ENCODE measurements at places on chromosomes 11 and 22. TPM values are rescaled to one million over a fixed set of nuclear protein-coding genes. Genes with fewer than 3 reads are reported as not detected.

INSC gene
- total RNA-seq = 2.0 TPM

- DNase-seq = no peak
- no peak overlapping the region for H3K27ac ChIP-seq
- H3K4me1 ChIP-seq = no peaks in the 10 kb centered on the region
- no peaks in the 10 kb centered on the region for H3K36me3 ChIP-seq
- H3K4me3 ChIP-seq = no peak overlapping the region
Measured at GRCh38 chr11:45761659-45762058, 43.3 kb upstream of the SLC35C1 start.

- DNase-seq = no peak
- H3K4me3 ChIP-seq = no peak overlapping the region
- no peaks in the 10 kb centered on the region for H3K4me1 ChIP-seq
- no peaks in the 10 kb centered on the region for H3K27me3 ChIP-seq
- no peak overlapping the region for H3K27ac ChIP-seq
Measured at GRCh38 chr22:30143265-30143664, 63.0 kb downstream of the HORMAD2 start.

DNA sequence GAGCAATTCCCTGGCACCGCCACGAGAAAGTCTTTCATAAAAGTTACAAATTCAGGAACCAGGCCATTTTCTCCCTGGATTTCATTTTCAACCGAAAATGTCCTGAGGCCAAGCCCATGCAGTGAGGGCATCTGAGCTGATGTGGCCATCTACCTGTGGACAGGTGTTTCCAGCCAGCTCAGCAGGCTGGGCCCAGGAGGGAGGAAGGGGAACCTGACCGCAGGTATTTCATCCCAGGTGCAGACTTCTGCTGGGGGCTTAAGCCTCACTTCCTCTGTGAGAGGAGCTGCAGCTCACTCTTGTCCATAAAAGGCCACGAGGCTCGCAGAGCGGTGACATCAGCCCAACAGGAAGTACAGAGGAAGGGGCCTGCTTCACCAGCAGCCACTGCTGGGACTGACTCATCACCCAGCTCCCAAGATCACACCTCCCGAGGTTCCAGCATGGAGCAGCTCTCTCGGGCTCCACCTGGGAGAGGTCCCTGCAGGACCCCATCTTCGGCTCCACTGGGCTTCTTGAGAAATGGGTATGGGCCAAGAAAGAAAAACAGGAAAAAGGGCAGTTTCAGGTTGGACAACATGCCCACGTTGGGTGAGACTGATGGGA lies 56.4 kb downstream of the MYH9 start:
- peaks cover 4% of the 10 kb centered on the region for H3K36me3 ChIP-seq
- H3K27ac ChIP-seq = peak overlapping the region; percentile 96
- DNase-seq = peak; percentile 80

DNA sequence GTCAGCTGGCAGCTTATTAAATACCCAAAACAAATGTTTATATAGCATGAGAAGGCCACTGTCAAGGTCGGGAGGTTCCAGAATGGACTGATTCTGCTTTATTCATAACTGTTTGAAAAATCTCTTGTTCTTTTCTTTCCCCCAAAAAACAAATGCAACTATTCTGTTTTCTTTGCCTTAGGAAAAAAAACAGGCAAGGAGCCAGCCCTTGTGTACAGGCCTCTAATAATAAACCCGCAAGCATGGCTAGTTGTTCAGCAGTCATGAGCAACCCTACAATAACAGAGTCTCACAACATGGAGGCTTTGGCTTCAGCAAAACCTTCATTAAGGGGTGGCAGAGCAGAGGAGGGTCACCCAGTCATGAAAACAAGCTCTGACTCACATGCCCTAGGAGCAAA lies 191.7 kb downstream of the KIRREL3 start:
- no peak overlapping the region for H3K4me3 ChIP-seq
- no peak overlapping the region for H3K27ac ChIP-seq
- no peaks in the 10 kb centered on the region for H3K36me3 ChIP-seq
- no peaks in the 10 kb centered on the region for H3K27me3 ChIP-seq
- DNase-seq = no peak
- H3K4me1 ChIP-seq = no peaks in the 10 kb centered on the region

DNA sequence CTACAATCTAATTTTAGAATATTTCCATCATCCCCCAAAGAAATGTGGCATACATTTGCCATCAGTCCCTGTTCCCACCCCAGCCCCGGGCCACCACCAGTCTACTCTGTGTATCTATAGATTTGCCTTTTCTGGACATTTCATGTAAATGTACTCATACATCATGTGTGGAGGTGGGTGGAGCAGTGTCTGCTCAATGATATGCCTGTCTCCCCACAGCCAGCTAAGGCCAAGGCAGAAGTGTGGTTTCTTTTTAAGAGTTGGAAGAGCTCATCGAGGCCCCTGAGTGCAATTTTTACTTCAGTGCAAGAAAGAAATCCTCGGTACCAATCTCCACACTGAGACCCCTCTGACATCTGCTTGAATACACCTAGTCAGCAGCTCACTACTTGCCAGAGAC lies 80.5 kb downstream of the TP53I11 start:
- no peaks in the 10 kb centered on the region for H3K27me3 ChIP-seq
- no peaks in the 10 kb centered on the region for H3K4me1 ChIP-seq
- no peak for DNase-seq

CYP2D6 gene
- 0.73 TPM for total RNA-seq

DNA sequence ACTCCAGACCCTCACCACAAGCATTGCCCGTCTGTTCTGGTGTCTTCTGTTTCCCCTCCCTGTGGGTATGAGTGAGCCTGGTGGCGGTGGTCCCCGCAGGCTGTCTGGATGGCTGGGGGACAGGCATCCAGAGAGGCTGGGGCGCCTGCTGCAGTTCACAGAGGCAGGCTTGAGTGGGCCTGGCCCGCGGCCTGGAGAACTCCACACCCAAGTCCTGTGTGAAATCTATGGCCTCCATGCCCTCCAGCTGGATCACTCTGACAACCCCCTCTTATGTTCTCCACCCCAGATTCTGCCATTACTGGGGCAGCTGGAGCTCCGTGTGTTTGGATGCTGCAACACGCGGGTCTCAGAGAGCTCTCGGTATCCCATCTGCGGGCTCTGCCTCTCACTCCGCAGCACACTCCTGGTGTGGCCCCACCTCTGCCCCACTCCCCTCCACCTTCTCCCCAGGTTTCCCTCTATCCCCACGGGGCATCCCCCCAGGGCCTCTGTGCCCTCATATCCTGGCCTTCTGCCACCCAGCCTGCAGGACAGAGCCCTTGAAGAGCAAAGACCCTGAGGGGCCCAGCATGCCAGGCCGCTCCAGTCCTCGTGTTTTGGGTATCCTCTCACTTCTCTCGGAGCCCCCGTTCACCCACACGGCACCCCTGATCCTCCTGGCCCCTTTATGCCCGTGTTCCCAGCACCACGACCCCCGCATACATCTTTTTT lies 31.3 kb downstream of the LRRC74B start:
- no peak for DNase-seq
- H3K27ac ChIP-seq = no peak overlapping the region

GRCh38 chr22:48923165-48923865 lies 904.4 kb downstream of the BRD1 start:
- H3K36me3 ChIP-seq = no peaks in the 10 kb centered on the region
- no peak for DNase-seq
- no peaks in the 10 kb centered on the region for H3K4me1 ChIP-seq
- H3K4me3 ChIP-seq = no peak overlapping the region
- H3K27me3 ChIP-seq = no peaks in the 10 kb centered on the region

DNA sequence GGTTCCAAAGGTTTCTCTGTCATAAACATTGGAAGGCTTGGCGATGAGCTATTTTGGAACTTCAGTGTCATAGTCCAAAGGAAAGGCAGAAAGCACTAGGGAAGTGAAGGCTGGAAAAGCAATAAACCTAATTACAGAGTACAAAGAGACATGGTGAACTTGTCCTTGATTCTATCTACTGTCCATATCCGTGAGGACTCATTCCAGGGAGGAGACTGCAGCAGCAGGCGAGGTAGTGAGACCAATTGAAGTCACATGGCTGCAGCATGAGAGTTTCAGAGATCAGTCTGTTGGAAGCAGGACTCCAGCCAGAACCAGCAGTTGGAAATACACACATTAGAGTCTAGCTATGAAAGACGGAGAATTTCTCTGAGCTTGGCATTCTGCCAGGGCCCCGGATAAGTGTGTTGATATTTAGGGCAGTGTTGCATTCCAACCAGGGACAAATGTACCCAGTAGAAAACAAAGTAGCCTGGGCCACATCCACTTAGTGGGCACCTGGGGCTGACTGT lies 54.1 kb upstream of the ARHGAP42 start:
- H3K27ac ChIP-seq = no peak overlapping the region
- no peaks in the 10 kb centered on the region for H3K36me3 ChIP-seq
- no peaks in the 10 kb centered on the region for H3K27me3 ChIP-seq
- no peaks in the 10 kb centered on the region for H3K4me1 ChIP-seq

DNA sequence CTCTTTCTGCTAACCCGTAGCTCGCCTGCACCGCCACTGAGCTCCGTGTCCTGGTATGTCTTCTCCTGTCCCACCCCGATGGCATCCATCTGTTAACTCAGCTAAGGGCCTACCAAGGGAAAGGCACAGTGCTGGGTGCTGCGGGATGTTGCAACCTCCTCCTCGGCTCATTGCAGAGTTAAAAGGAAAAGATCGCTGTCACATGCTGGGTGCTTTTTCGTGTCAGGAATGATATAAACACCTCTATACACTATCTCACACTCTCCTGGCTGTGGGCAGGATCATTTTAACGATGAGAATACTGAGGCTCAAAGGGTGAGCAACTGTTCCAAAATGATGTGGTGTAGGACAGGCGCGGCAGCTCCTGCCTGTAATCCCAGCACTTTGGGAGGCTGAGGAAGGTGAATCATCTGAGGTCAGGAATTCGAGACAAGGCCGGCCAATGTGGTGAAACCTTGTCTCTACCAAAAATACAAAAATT lies 10.1 kb downstream of the TXN2 start:
- peaks cover 8% of the 10 kb centered on the region for H3K36me3 ChIP-seq
- peaks cover 11% of the 10 kb centered on the region for H3K4me1 ChIP-seq
- H3K27ac ChIP-seq = peak overlapping the region; percentile 82
- H3K4me3 ChIP-seq = no peak overlapping the region

DNA sequence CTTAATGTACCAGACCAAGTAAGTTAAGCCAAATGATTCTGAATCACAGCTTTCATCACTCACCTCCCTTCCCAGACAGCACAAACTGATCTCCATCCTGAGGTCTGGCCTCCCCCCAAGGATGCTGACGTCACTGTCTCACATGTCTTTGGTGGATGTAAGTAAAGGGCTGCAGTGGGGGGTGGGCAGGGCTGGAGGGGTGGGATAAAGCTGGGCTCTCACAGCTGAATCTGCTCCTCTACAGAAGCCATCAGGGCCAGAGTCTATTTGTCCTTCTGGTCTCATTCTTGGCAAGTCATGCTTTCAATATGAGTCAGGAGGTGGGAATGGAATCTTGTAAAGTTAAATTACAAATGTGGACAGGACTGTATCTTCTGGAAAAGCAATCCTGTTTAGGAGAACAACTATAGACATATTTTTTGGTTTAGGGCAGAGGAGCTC lies 32.7 kb downstream of the P4HA3 start:
- no peaks in the 10 kb centered on the region for H3K36me3 ChIP-seq
- peak overlapping the region; percentile 49 for H3K27ac ChIP-seq
- no peak overlapping the region for H3K4me3 ChIP-seq
- no peaks in the 10 kb centered on the region for H3K27me3 ChIP-seq
- H3K4me1 ChIP-seq = peaks cover 3% of the 10 kb centered on the region

- H3K27me3 ChIP-seq = no peaks in the 10 kb centered on the region
- no peaks in the 10 kb centered on the region for H3K36me3 ChIP-seq
- no peak for DNase-seq
- no peaks in the 10 kb centered on the region for H3K4me1 ChIP-seq
Measured at GRCh38 chr11:122847466-122847865, 9.2 kb downstream of the CRTAM start.

GRCh38 chr11:74540270-74540669 lies 46.7 kb upstream of the LIPT2 start:
- H3K4me1 ChIP-seq = no peaks in the 10 kb centered on the region
- no peaks in the 10 kb centered on the region for H3K27me3 ChIP-seq
- no peaks in the 10 kb centered on the region for H3K36me3 ChIP-seq
- H3K27ac ChIP-seq = no peak overlapping the region

- no peak overlapping the region for H3K27ac ChIP-seq
- DNase-seq = no peak
- H3K4me3 ChIP-seq = no peak overlapping the region
- no peaks in the 10 kb centered on the region for H3K4me1 ChIP-seq
Measured at GRCh38 chr11:67178878-67179277, 59.8 kb downstream of the KDM2A start.

DNA sequence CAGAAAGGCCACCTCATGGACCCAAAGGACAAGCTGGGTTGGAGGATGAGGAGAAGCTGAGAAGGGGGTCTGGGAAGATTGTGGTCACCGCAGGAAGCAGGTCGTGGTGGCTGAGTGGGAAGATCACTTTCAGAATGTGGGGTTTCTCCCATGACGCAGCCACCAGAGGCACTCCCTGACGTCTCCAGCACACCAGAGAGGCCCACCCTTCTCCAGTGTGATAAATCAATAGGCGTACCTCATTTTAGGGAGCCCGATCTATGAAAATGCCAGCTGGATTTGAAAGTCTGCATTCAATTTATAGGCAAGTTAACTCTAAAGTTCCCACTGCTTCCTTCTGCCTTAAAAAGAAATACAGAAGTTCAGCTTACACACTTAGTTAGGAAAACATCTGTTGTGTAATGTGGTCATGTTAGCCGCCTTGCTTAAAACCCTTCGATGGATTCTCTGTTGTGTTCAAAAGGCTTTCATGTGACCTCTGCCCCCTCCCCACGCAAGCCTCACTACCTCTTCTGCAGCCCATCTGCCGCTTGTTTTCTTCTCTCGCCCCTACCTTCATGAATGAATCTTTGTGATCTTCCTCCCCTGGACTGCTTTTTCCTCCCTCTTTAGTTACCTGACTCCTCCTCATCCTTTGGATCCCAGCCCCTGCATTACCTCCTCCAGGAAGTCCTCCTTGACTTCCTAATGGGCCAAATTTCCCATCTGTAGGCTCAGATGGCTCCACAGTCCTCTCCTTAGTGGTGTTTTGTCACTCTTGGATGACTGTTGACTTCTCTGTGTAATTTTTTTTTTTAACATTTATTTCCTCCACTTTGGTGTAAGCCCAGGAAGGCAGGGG lies 10.7 kb downstream of the TSPAN18 start:
- H3K4me1 ChIP-seq = no peaks in the 10 kb centered on the region
- DNase-seq = no peak
- H3K4me3 ChIP-seq = no peak overlapping the region
- H3K36me3 ChIP-seq = no peaks in the 10 kb centered on the region
- no peaks in the 10 kb centered on the region for H3K27me3 ChIP-seq

DNA sequence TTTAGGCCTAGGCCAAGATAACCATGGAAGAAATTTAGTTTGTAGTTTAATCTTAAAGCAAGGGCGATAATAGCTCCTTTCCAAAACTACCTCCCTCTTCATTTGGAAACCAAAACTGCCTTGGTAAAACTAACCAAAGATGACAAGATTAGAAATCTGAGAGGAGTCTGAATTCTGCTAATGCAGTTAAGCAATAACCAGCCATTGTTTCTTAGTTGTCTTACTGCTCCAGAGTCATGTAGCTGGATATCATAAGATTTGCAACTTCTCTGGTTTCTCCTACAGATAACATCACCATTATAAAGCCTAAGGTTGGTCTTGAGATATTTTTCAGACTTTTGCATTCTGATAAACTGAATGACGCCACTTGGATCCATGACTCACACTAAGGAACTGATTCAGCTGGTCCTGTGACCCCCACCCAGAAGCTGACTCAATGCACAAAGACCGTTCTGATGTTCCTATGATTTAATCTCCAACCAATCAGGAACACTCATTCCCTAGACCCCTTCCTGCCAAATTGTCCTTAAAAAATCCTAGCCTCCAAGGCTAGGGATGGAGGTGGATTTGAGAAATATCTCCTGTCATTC lies 200.8 kb downstream of the LUZP2 start:
- no peaks in the 10 kb centered on the region for H3K4me1 ChIP-seq
- H3K36me3 ChIP-seq = no peaks in the 10 kb centered on the region
- no peak overlapping the region for H3K4me3 ChIP-seq
- DNase-seq = no peak

All from prostate gland (tissue), 2 donors.